LHCN-M2 (cell line): ENCODE measurements at places on chromosomes 12 and 14.

DNA sequence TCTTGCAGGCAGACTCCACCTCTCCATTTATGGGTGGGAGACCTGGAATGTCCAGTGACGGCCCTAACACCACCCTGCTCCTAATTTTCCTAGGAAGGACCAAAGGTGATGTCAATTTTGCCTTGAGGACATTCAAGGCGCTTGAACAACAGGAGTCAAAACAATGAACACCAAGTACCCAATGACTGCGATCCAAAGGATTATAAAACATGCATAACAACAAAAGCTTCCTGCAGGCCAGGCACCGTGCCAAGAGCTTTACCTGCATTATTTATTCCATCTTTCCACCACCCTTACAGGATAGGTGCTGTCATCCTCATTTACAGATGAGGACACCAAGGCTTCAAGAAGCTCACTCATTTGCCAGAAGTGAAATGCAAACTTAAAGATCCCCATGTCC, 15.2 kb upstream of the FOXN3 start:
- DNase-seq, result no peak

- DNase-seq, result no peak
These were observed 53.7 kb downstream of the PLEKHA5 start for GRCh38 chr12:19183121-19183838.

DNA sequence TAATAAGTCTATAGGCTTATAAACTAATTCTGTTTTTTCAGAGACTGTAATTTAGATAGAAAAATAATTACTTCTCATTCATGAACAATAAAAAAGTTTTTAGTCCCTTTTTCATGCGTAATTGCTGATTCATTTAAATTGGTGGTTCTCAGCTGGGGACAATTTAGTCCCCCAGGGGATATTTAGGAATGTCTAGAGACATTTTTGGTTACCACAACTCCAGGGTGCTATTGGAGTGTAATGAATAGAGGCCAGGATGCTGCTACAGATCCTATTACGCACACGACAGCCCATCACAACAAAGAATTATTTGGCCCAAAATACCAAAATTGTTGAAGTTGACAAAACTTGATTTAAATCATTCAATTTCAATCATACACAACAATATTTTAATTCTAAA, 22.8 kb upstream of the VCPKMT start:
- DNase-seq, result peak; percentile 50

GRCh38 chr12:15276088-15276698, 46.1 kb upstream of the PTPRO start:
- DNase-seq, result peak; percentile 69

GRCh38 chr12:62919838-62920237, 15.1 kb downstream of the PPM1H start:
- DNase-seq, result peak; percentile 96

GRCh38 chr14:68774771-68775613, 17.9 kb downstream of the ZFP36L1 start:
- DNase-seq, result peak; percentile 66

- no peak for DNase-seq
These were observed 12.6 kb downstream of the MMP17 start for GRCh38 chr12:131840643-131841416.

GRCh38 chr12:25362646-25363045, 111.9 kb upstream of the KRAS start:
- no peak for DNase-seq

DNA sequence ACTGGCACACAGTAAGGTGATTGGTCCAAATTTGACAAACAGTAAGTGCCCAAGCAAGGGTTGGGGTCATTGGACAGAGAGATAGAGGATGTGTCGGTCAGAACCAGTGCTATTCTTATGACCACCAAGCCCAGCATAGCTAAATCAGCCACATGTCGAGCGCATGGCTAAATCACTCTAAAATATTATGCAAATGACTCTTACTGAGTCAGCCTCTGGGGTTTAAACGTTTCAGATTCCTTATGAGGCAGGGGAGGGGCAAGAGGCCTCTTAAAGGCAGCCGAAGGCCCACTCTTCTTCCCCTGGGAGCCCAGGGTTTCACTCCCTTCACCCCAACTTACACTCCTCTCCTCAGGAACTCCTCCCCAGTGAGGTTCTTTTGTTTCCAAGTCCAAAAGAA, 603 bp upstream of the ENDOU start:
- peak; percentile 84 for DNase-seq

- DNase-seq, result no peak
These were observed 12.7 kb downstream of the RFC5 start for GRCh38 chr12:118029166-118029565.

DNA sequence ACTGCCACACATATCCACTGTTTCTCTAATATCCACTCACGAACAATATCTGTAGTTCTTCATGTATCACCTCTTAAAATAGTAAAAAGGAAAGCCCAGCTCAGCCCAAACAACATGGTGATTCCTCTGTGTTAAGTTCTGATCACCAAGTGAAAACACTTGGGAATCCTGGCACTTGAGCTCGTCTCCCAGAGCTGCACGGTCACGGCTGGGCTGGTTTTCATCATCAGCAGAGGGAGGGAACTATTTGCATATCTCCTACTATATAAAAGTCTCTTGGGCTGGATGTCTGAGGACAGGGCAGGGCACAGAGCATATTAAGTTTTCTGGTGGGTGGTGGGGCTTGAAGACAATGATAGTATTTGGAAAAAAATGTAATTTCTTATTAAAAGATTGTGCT, 870.6 kb downstream of the TMEM121 start:
- no peak for DNase-seq
